ENCODE measurements at places on chromosomes 1 and 21.

- no peak for DNase-seq
Observed at GRCh38 chr1:110161849-110162248, 11.6 kb downstream of the SLC6A17 start.

GRCh38 chr21:39384674-39385298 is 35.9 kb upstream of the HMGN1 start:
- DNase-seq, result no peak

DNA sequence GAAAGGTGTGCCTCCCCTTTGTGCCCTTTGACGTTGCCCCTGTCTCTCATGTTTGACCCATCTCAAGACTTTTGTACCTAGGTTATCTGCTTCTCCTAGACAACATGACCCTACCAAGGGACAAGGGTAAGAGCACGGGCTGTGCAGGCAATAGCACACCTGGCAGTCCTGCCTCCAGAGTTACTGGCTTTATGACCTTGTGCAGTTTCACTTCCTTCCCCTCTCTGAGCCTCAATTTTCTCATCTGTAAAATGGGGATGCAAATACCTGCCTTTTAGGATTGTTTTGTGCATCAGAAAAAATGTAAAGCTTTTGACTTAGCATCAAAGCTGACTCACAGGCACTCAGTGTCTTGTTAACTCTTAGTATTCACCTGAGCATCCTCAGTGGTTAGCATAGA is 36.4 kb downstream of the ELK4 start:
- DNase-seq, result no peak

GRCh38 chr1:173714441-173714758 is 381 bp upstream of the KLHL20 start:
- DNase-seq, result no peak

GRCh38 chr21:36436829-36437744 is 42.8 kb downstream of the CLDN14 start:
- DNase-seq, result peak; percentile 78

GRCh38 chr1:214548988-214549387 is 2.4 kb downstream of the PTPN14 start:
- DNase-seq, result no peak

DNA sequence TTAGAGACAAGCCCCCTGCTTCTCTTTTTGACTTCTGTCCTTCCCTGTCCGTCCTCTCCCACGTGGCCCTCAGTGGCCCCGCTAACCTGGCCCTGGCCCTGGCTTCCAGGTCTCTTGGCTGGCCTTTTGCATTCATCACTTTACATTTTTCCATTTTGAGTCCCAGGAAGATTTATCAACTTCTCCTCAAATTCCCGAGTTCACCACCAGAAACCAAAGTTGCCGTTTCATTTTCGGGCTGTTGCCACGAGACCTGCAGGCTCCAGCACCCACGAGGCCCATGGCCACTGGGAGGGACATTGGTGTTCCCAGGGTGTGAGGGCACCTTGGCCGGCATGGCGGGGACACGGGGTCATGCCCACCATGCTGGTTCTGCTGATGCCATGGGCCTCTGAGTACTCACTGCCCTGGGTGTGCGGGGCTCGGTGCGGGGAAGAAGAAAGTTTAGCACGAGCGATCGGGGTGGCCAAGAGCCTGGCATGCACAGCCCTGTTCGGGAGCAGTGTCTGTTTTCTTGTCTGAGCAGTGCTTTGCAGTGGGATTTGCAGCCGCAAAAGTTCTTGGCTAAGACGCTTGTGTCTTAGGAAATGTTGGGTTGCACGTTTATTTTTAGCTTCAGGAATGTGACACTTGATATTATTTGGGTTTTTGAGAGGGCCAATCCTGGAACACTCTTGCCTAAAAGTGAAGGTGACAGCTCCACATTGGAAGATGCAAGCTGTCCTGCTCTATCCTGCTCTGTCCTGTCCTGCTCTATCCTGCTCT is 40.4 kb upstream of the ADARB1 start:
- no peak for DNase-seq

DNA sequence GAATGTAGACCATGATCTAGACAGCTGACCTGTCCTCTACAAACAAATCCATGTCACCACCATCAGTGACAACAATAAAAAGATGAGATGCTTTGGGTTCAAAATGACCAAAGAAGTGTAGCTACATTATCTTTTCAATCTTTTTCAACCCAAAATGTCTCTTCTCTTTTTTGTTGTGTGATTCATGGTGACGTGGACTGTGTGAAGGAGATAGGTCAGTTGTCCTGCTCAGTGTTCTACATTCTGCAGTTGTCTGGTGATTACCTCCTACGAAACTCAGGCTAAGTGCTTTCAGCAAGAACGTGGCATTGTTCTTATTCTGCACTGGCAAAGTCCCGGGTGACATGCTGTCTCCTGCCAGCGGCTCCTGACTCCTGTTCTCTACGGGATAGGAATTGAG is 73.1 kb downstream of the PRKAB2 start:
- no peak for DNase-seq

GRCh38 chr1:110783292-110783918 is 89.5 kb upstream of the CD53 start:
- DNase-seq, result peak; percentile 31

- no peak for DNase-seq
Observed at GRCh38 chr21:44084496-44085241, 22.5 kb upstream of the PWP2 start.

GRCh38 chr1:164731161-164731876 is 172.3 kb downstream of the PBX1 start:
- DNase-seq, result no peak

DNA sequence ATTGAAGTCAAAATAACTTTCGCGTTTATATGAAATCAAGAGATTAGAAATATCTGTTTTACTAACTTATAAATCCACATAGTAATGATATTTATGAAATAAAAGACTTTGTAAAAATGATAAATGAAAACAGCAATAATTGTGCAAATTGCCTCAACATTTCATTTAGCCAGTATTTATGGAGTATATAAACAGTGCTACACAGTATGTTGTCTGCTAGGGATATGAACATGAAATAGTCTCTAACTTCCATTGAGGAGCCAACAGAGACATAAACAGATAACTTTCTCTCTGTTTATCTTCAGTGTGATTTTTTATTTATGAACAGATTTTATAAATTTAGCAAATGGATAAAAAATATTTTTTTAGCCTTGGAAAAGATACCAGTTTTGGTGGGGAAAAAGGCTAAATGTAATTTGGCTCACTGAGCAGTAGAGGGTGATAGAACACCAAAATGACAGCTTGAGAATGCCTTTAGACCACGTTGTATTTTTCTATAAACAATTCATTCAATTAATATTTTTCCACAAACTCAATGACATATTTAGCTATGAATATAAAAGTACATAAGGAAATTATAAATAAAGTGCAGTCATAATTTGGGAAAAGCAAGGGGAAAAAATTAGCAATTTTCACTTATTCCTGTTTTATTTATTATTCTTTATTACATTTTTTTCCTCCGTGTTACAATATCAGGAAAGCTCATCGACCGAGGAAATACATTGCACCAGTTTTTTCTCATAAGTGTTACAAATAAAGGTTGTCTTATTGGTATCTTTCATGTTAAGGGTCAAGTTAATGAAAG is 47.5 kb upstream of the EEIG2 start:
- peak; percentile 32 for DNase-seq

GRCh38 chr1:56816909-56817308 is 2.3 kb downstream of the FYB2 start:
- DNase-seq, result no peak

DNA sequence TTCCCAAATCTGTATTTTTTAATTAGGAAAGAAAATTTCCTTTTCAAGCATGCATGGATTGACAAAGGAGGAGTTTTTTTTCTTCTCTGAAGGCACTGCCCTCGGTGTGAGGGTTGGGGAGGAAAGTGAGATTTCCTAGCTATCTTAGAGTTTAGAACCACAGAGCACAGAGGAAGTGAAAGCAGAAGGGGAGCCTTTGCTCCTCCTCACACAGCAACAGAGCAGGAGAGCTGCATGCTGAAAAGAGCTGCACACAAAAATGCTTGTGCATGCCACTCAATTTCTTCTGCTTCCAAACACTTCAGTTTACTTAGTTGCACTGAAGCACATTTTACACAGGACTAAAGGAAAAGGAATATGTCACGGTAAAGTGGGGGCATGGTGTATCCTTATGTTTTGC is 308.1 kb downstream of the GPATCH2 start:
- no peak for DNase-seq

GRCh38 chr1:70443739-70444138 is 32.7 kb downstream of the CTH start:
- no peak for DNase-seq

DNA sequence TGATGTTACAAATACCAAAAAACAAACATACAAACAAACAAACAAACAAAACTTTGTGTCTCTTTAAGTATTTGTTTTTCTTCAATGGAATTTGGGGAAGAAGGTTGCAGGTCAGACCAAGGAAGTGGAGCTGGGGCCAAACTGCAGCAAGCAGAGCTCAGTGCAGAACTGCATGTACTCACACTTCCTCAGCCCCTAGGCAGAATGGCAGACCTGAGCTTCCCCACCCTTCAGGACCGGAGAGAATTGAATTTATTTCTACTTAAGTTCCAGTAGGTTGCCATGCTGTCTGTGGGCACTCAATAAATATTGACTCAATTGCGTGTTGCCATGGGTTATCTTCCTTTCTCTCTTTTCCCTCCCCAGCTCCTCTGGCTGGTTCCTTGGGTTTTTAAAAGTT is 173.6 kb downstream of the PTGER3 start:
- peak; percentile 20 for DNase-seq

DNA sequence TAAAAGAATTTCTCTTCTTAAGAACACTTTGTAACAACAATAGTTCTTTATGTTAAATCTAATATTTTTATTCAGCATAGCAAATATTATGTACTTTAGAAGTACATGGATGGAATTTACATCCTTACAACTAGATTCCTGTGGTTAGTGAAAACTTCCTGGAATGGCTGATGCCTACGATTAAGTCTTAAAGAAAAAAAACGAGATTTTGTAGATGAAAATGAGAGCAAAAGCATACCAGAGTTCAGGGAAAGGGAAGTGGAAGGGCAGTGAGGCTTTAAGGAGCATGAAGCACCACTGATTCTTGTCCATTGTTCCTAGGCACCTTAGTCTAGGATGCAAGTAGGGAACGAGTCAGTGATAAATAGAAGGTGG is 26.7 kb downstream of the CFH start:
- DNase-seq, result no peak

DNA sequence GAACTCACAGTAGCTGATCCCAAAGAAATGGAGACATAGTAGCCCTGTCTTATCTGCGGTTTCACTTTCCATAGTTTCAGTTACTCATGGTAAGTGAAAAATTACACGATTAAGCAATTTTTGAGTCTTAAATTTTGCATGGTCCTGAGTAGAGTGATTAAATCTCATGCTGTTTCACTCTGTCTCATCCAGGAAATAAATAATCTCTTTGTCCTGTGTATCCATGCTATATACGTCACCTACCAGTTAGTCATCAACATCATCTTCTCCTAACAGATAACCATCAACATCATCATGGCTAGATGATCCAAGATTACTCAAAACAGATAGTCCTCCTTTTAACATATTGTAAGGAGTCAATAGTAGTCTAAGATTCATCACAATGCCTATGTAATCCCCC is 1589.3 kb downstream of the BRINP3 start:
- DNase-seq, result no peak

GRCh38 chr21:29349702-29350101 is 51.0 kb downstream of the BACH1 start:
- DNase-seq, result no peak

- DNase-seq, result no peak
Observed at GRCh38 chr1:98565951-98566350, 95.6 kb upstream of the SNX7 start.

GRCh38 chr1:201660931-201661822 is 122.2 kb downstream of the NAV1 start:
- no peak for DNase-seq

- DNase-seq, result no peak
Observed at GRCh38 chr1:101317590-101317989, 80.8 kb downstream of the S1PR1 start.

DNA sequence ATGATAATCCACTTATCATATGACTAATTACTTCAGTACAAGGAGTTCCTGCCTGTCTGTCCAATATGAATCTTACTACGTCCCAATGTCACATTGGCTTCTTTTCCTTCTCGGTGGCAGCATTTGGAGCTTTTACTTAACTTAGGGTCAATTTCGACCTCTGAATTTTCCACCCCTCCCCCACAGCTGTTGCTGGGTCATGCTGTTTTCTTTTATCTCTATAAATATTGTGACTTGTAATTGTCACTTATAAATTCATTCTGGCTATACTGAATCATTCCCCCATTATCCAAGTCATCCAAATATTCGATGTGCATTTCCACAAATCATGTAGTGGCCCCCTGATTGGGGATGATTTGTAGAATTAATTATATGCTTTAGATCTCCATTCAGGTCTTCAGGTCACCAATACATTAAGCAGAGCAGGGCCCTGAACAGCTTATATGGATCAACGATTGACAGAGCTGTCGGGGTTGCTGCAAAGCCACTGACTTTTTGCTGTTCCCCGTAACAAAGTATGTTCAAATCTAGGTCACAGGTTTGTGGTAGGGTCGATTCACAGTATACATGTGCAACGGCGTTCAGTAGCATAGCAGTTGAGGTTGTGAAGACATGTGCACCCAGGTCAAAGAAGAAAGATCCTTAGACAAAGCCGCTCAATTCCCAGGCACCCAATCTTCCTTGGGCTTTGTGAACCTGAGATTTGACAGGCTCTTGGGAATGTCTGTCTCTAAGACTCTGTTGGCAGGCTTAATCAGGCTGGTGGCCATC is 18.3 kb upstream of the RNU1-4 start:
- no peak for DNase-seq

DNA sequence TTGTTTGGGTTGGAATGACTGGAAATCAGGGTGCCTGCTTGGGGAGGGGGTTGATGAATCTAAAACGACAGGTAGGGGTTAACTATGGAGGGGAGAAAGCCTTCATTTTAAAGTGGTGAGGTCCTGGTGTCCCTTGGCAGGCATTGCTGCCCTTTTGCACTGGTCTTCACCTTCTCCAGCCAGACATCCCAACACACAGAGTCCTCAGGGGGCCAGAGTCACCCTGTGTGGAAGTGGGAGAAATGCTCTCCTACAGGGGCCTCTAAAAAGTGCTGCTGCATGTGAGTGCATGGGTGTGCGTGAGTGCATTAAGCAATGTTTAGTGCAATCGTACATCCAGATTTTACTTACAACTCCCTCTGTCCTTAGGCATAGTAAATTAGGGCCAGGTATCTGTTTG is 39.0 kb downstream of the TEX35 start:
- no peak for DNase-seq

- no peak for DNase-seq
Observed at GRCh38 chr1:171185091-171185490, at the start of gene FMO2. FMO2 (plus strand) TSS chr1:171185300; CDS start chr1:171185714, 414 bp downstream.

- DNase-seq, result no peak
Observed at GRCh38 chr1:167991546-167991945, 54.7 kb upstream of the MPC2 start.

GRCh38 chr1:167984886-167985489 is 48.1 kb upstream of the MPC2 start:
- peak; percentile 3 for DNase-seq

DNA sequence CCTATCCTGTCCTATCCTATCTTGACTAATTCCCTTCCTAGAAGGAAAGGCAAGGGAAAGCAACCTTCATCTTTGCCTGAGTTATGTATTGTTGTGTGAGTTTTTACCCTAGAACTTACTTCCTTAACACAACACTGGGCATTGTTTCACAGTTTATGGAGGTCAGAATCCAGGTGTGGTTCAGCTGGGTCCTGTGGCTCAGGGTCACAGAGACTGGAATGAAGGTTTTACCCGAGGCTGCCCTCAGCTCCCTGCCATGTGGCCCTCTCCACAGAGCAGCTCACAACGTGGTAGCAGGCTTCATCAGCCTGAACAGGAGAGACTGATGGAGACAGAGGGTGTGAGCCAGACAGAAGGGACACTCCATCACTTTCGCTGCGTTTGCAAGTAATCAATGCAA is 140.5 kb downstream of the FCRL5 start:
- DNase-seq, result no peak
